Fibroblast of lung (primary cell): ENCODE measurements at places on chromosomes 13 and 19. TPM values are rescaled to one million over a fixed set of nuclear protein-coding genes. Genes with fewer than 3 reads are reported as not detected.

STOML3 gene
- not detected in 2 replicates for total RNA-seq

B9D2 gene
- total RNA-seq = 4.1 and 5.3 TPM in 2 replicates

LONP1 gene
- 149 and 172 TPM in 2 replicates for total RNA-seq

ZNF112 gene
- total RNA-seq = 9.1 and 10.0 TPM in 2 replicates

- H3K27ac ChIP-seq = no peak overlapping the region
- no peaks in the 10 kb centered on the region for H3K36me3 ChIP-seq
- peaks cover 37% of the 10 kb centered on the region for H3K27me3 ChIP-seq
- no peak for DNase-seq
- H3K4me1 ChIP-seq = no peaks in the 10 kb centered on the region
- H3K4me3 ChIP-seq = no peak overlapping the region
These were observed 3.8 kb upstream of the ATP1A3 start for GRCh38 chr19:41997851-41998229.

GRCh38 chr13:100673376-100673712 is 1.3 kb downstream of the TMTC4 start:
- H3K27ac ChIP-seq = no peak overlapping the region
- H3K27me3 ChIP-seq = peaks cover 2% of the 10 kb centered on the region
- peak overlapping the region; percentile 55 for H3K4me3 ChIP-seq
- no peak for DNase-seq
- H3K36me3 ChIP-seq = no peaks in the 10 kb centered on the region

GRCh38 chr19:30376272-30376671 is 4.1 kb downstream of the ZNF536 start:
- H3K27ac ChIP-seq = no peak overlapping the region
- no peaks in the 10 kb centered on the region for H3K27me3 ChIP-seq
- H3K4me1 ChIP-seq = no peaks in the 10 kb centered on the region
- no peak for DNase-seq
- no peak overlapping the region for H3K4me3 ChIP-seq

GRCh38 chr13:50476577-50477285 is 366.8 kb downstream of the DLEU7 start:
- no peak overlapping the region for H3K27ac ChIP-seq
- peaks cover 3% of the 10 kb centered on the region for H3K4me1 ChIP-seq
- H3K4me3 ChIP-seq = no peak overlapping the region
- no peaks in the 10 kb centered on the region for H3K36me3 ChIP-seq
- no peaks in the 10 kb centered on the region for H3K27me3 ChIP-seq

DNA sequence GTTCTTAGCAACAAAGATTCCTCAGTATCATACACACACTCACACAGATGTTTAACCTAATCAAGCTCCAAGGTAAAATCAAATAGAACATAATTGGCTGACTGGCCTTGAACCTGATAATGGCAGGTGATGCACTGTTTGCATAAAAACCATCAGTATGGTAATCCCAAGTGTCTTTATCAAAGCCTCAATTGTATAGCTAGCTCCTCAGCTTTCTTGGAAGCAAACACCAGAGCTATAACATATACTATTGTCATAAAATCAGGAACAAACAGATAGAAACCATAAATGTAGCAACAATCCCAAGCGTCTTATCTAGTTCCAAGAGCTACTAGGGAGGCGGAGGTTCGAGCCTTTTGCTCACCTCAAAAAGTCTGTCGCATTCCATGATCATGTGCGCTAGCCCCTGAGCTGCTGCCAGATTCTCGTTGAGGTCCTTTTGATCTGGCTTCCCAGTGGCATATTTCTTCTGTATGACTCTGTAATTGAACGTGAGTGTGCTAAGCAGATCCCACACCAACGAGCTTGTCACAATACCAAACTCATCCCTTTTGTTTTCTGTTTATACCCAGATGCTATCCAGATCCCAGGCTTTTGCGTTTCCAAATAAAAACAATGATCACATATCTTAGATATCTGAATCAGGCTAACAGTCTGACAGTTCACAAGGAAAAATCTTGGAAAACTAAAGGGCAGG is 95.3 kb downstream of the KL start:
- peaks cover 28% of the 10 kb centered on the region for H3K36me3 ChIP-seq
- DNase-seq = peak; percentile 69
- no peaks in the 10 kb centered on the region for H3K27me3 ChIP-seq
- peaks cover 47% of the 10 kb centered on the region for H3K4me1 ChIP-seq
- peak overlapping the region; percentile 63 for H3K27ac ChIP-seq
- H3K4me3 ChIP-seq = no peak overlapping the region

GPR183 gene
- not detected in 2 replicates for total RNA-seq

DNA sequence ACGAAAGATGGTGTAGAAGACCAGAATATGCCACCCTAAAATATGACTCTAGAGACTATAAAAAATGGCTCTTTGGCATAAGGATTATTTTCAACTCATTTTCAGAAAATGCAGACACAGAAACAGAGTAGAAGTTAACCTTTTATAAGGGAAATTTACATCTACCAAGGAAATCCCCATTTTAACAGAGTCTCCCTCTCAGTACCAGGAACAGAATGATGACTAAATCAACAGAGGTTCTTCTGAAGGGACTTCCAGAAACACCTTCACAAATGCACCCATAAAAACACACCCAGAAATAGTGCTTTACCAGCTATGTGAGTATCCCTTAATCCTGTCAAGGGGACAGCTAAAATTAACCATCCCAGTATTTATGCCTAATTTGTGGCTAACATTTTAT is 29.1 kb downstream of the PLPP2 start:
- DNase-seq = no peak
- H3K36me3 ChIP-seq = no peaks in the 10 kb centered on the region

GRCh38 chr19:38494379-38494778 is 60.9 kb downstream of the RYR1 start:
- H3K27me3 ChIP-seq = no peaks in the 10 kb centered on the region
- H3K36me3 ChIP-seq = no peaks in the 10 kb centered on the region
- no peak overlapping the region for H3K4me3 ChIP-seq
- no peak for DNase-seq

- DNase-seq = no peak
- H3K27ac ChIP-seq = no peak overlapping the region
- no peak overlapping the region for H3K4me3 ChIP-seq
- no peaks in the 10 kb centered on the region for H3K4me1 ChIP-seq
- no peaks in the 10 kb centered on the region for H3K36me3 ChIP-seq
These were observed 19.7 kb upstream of the POP4 start for GRCh38 chr19:29586401-29586800.

ZNF816 gene
- 10.1 and 10.3 TPM in 2 replicates for total RNA-seq

CACNA1A gene
- 1.8 and 9.7 TPM in 2 replicates for total RNA-seq

DNA sequence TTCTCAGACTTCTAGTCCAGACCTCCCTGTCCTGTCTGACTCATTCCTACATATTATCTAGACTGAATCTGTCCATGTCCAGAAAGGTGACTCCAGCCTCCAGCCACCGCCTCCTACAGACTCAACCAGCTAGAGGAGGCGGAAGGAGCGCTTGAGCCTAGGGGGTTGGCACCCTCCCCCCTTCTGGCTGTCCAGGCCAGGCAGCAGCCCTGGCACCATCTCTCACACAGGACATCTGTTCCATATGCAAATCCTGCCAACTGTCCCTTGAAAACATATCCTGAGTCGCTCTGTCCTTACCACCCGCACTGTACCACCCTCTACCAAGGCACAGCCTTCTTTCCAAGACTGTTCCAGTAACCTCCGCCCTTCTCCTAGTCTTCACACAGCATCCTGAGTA is 150.7 kb upstream of the WASF3 start:
- no peak overlapping the region for H3K27ac ChIP-seq
- no peak overlapping the region for H3K4me3 ChIP-seq
- no peaks in the 10 kb centered on the region for H3K4me1 ChIP-seq
- DNase-seq = no peak
- no peaks in the 10 kb centered on the region for H3K36me3 ChIP-seq
